NCI-H187 treated with DMSO at 0.1 percent for 48 hours (cell line): ENCODE measurements at places on chromosomes 4 and X.

DNA sequence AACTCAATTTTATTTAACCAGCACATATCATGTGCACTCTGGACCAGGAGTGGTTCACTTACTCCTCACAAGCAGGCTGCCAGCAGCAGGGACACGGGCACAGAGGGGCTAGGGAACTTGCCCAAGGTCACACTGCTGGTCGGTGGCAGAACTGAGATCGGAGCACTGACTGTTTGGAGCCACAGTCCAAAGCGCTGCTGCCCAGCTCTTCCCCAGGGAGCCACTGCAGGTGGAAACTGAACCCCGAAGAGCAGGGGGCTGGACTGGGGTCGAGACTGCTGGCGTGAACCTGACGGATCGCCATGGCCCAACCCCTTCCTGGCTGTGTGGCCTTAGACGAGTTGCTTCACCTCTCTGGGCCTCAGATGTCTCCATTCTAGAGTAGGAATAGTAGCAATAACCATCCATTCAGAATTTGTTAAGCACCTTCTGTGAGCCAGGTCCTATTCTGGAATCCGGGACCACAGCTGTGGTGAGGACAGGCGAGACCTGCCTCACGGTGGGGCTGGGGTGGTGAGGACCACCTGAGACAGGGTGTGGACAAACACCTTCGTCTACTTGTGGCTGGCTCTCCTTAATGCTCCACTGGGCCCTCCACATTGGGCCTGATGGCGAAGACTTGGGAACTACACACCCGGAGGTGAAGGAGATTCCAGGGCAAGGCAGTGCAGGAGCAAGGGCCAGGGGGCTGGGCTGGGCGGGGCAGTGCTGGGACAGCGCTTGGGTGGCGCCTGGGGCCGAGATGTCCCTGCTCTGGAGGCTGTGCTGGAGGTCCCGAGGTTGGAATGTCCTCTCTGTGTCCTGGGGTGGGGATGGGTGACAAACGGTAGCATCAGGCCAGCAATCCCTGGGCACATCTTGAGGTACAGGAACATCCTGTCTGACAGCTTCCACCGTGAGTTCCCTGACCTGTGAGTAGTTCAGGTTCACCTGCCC, 32.0 kb upstream of the KIAA0232 start:
- DNase-seq = no peak

DNA sequence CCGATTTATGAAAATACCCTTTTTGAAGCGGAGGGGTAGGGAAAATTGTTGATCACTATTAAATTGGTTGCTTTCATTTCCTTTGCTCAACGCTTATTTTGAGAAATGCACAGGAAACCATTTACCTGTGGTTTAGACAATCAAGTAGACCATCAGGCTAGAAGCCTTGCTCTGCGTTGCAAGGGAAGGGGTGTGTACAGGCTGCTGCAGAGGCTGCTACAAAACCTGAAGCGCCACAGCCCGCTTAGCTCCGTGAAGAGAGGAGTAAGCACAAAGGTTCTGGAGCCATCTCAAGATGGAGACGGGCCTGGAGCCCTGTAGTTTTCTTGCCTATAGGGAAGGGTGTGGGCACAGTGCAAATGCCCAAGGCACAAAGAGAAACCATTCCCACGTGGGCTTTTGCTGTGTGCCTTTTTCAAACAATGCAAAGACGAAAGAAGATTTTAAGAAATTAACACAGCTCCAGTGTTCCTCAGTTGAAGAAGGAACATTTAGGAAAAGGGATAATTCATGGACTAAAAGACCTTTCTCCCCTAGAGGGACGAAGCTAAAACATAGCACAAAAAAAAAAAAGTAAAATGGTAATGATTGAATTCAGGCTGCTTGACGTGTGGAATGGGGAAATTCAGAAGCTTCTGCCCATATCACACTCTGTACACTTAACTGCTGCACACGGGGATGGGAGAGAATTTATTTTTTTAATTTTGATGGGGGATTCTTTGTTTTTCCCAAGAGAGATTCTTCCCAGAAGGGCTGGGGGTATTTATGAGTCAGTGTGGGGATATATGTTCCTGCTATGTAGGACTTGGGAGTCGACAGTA, 3.5 kb downstream of the TMSB4X start:
- no peak for DNase-seq

DNA sequence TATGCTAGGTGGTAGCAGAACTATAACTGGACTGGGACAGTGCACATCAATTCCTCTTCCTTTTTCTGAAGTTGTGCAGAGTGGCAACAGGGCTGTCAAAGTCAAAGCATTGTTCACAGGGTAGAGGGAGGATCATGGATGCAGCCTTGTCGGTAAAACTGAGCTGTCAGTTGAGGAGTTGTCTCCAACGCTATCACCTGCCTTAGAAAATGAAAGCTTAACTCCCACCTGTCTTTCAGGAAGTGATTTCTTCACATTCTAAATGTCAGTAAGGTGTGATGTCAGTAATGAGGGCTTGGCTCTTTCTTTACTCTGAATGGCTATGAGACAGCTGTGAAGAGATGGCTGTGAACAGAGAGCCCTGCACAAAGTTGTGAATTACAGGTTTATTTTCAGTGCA, 66.4 kb upstream of the BANK1 start:
- no peak for DNase-seq

GRCh38 chr4:182231496-182231895, 11.7 kb upstream of the TENM3 start:
- no peak for DNase-seq

- no peak for DNase-seq
Observed at GRCh38 chr4:108531461-108531860, 88.9 kb upstream of the RPL34 start.

DNA sequence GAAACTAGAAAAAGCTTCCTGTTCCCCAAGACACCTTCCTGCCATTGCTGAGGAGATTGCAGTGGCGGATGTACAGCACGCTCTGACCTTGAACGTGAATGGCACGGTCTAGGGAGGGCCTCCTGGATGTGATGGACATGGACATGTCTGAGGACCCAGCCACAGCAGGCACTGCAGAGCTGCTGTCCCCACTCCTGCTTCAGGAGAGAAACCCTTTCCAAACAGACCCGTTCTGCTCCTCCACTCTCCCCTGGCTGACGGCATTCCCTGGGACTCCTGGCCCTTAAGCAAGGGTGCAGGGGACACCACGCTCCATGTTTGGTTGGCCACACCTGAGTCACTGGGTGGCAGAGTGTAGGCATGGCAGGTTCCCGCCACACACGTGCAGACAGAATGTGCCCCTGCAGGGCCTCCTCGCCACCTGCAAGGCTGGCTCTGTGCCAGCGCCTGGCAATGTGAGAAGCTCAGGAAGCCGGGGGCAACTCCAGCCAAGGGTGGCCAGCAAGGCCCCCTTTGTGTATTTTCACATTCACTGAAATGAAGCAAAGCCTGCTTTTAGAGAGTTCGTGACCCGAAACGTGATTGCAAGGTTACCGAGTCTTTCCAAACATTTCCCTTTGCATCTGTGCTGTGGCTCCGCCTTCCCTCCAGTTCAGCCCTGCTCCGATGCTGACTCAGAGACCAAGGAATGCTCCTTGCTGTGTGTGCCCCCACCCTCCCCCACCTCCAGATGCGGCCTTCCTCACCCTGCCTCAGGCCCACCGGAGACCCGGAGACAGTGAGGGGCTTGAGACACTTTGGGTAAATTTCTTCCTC, 46.1 kb downstream of the HTRA3 start:
- DNase-seq = no peak

GRCh38 chr4:48974979-48975640, 11.0 kb upstream of the CWH43 start:
- no peak for DNase-seq

- DNase-seq = no peak
Observed at GRCh38 chr4:95476121-95476520, 72.7 kb downstream of the UNC5C start.

GRCh38 chr4:25524663-25525062, 131.0 kb upstream of the SLC34A2 start:
- DNase-seq = no peak

DNA sequence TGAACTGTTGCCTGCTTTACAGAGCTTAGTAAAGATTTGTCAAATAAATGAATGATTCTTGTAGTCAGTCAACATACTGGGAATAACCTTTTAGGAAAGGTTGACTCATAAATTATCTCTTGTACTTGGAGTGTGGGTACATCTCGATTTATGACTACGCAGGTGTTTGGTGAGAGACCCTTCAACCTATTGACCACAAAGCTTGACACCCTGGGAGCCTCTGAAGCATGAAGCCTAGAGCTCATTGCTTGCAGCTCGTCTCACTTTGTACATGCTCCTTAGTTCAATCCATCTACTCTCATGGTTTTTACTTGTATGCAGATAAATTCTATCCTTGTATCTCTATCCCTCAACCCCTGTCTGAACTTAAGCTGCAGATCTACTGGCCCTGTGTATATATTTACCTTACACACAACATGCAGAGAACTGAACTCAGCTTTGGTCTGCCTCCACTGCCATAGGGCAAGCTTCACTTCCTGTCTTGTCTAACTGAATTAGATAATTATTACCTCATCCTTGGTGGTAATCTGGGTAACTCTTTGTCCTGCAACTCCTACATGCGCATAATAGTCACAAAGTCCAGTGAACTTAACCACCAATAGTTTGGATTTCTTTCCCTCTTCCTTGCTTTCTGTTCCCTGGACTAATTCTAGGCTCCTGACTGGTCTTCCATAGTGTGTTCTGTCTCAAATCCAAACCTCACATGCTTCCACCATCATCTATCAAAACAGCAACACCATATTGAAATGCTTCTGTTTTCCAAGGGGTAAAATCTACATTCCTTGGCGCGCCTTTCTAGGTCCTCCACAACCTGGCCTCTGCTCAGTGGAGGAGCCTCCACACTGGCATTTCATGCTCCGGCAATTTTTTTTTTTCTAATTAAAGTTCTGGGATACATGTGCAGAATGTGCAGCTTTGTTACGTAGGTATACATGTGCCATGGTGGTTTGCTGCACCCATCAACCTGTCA, 32.2 kb upstream of the FAT1 start:
- DNase-seq = no peak

- DNase-seq = no peak
Observed at GRCh38 chrX:136784231-136784630, 3.5 kb upstream of the ARHGEF6 start.

DNA sequence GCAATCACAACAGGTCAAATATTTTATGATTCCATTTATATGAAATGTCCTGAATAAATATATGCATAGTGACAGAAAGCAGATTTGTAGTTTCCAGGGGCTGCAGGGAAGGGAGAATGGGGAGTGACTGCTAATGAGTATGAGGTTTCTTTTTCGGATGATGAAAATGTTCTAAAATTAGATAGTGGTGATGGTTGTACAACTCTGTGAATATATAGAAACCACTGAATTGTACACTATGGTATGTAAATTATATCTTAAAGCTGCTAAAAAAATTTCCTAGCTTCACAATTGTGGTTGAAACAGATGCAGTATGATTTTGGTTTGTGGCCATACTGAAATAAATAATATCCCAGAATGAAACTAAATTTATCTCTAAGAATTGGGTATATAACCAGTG, 12.9 kb upstream of the IL2 start:
- no peak for DNase-seq

DNA sequence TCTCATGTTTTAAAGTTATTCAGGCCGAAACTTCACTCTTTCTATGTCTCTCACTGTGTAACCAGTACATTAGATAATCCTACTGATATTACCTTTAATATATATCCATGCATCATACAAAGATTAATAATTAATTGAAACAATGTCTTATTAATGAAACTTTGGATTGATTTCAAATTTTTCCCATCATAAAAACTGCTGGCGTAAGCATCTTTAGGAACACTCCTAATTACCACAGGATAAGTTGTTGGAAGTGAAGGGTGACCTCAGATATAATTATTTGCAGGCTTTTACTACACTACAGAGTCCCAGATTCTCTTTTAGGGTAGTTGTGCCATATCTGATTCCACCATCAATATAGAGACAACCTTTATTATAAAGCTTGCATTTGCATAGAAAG, 181.3 kb upstream of the SFRP2 start:
- no peak for DNase-seq

DNA sequence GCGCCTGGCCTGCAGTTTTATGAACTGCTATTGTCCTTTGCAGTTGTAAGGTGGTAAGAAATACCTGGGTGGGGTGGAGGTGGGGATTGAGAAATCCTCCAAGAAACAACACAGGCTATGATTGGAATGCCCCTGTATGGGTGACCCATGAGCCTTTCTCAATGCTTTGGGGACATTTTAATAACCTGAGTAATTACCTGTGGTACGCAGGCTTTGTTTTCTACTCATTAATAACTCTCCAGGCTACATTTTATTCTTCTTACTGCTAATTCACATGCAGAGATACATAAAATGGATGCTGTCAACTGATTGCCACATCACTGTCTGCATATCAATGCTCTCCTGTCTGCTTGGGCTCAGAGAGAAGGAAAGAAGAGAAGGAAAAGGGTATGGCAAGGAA, 41.8 kb downstream of the PHEX start:
- no peak for DNase-seq

GRCh38 chrX:10282490-10282889, 125.7 kb downstream of the CLCN4 start:
- DNase-seq = no peak

GRCh38 chr4:110075083-110075738, 123.2 kb downstream of the ELOVL6 start:
- DNase-seq = no peak
